ENCODE measurements at places on chromosomes 3 and 15. TPM values are rescaled to one million over a fixed set of nuclear protein-coding genes. Genes with fewer than 3 reads are reported as not detected.

TRIM42 gene
- total RNA-seq: not detected

GRCh38 chr3:195703776-195704175 lies 17.0 kb upstream of the MUC20 start:
- no peak for DNase-seq

THPO gene
- not detected for total RNA-seq

- DNase-seq: no peak
Measured at GRCh38 chr3:49867871-49868321, 1.8 kb downstream of the CAMKV start.

GRCh38 chr3:103218793-103219192 lies 784.0 kb downstream of the ZPLD1 start:
- no peak for DNase-seq

DNA sequence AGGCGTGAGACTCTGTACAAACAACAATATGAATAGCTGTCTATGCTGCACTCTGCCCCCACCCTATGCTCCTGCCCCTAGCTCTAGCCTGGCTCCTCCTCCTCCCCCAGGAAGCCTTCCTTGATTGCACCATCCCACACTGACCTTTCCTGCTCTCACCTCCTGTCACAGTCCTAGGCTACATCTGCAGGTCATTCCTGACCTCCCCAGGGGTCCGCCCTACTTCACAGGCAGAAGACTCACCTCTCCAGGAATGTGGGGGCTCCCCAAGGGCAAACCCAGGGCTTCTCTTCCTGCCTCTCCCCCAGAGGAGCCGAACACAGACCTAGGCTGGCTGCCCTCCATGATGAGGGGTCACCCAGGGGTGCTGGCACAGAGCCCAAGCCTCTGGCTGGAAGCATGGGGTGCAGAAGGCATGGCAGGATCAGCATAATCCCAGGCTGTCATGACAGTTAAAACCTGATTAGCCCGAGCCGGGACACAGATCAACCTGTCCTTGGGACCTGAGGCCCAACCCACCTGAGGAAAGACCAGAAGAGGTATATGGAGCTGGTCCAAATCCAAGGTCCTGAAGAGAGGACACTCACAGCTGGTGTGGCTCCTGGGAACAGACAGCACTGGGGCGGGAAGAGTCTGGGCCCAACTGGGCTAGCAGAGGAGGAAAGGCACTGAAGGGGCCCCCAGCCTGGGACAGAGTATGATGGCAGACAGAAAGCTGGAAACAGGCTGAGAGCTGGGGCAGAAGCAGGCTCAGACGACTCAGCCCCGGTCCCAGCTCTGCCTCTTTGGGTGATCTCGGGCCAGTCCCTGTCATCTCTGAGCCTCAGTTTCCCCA lies 5.9 kb downstream of the SEMA7A start:
- DNase-seq: no peak

Measured in CD4-positive, CD25-positive, alpha-beta regulatory T cell (primary cell).